Psoas muscle (tissue), 8 donors: ENCODE measurements at places on chromosomes 12 and 14. TPM values are rescaled to one million over a fixed set of nuclear protein-coding genes. Genes with fewer than 3 reads are reported as not detected.

TMEM121 gene
- polyA plus RNA-seq: 0.08 TPM

ISM2 gene
- 0.04 TPM for polyA plus RNA-seq

APOF gene
- polyA plus RNA-seq: not detected

DNA sequence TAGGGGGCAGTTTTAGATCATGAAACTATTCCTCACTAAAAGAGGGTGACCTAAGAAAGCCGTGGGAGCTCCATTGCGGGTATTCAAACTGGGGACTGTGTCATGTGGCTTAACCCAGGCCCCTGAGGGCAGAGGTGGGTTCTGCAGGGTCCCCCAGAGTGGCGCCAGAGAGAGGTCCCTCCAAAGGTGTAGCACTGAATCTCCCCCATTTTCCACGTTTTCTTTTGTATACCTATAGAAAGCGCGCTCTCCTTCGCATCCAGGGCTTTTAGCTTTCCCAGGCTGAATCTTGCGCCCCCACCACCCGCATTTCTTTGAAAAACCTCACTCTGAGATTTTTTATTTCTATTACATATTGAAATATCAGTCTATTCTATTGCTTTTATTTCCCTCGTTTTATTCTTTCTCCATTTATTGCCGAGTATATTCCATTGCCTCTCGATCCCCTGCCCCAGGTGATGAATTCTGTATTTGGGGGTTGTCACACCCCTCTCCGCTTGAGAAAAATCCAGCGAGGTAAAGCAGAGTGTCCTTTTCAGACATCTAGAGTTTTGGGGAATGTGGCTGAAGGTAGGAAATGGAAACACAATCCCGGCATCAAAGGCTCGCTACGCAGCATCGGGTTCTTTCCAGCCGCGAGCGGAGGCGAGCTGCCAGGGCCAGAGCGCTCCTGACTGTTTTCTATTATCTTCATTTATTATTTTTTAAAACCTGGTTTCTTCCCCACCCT lies 870 bp upstream of the HOXC13 start:
- DNase-seq: no peak

- peak; percentile 58 for DNase-seq
Observed at GRCh38 chr12:53062977-53063707, 13.3 kb downstream of the TNS2 start.

- DNase-seq: peak; percentile 64
Observed at GRCh38 chr14:77133720-77134338, 7.8 kb downstream of the ZDHHC22 start.

DNA sequence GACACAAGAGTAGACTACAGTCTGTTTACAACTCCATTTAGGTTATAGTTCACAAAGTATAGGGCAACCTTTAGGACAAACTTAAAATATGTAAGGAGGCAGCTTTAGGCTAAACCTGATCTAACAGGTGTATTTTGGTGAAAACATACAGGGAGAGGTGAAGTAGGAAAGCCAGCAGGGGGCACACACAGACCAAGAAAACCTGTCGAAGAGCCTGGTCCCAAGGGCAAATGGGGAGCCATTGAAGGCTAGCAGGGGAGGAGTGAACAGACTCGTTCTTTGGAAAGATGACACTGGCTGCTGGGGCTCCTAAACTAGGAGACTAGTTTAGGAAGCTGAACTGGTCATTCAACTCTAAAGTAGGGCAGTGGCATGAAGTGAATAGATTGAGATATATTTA lies 138.8 kb upstream of the WSCD2 start:
- peak; percentile 48 for DNase-seq

DNA sequence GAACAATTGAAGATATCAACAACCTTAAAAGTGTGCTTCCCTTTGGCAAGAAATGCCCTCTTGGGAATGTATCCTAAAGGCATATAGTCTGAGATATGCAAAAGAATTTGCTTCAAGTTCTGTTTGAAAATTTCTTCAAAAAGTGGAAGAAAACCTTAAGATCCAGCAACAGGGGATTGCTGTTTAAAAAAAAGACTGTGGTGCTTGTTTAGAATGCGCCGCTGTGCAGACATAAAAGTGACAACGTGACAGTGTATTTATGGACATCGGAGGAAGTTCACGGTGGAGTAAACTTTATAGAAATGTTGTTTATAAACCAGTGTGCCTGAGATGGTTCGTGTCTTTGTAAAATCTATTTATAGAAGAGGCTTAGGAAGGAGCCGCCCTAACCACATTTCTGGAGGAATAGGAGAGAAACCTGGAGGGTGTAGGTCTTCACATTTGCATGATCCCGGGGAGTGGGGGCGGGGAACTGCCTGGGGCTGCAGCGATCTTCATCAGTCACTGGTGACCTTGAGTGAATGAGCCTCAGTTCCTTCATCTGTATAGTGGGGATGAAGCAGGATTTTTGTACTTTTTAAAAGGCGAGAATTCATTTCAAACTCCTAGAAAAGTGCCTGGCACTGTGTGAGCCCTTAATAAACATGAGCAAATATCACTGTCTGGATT lies 27.5 kb downstream of the ADGRD1 start:
- DNase-seq: no peak

DNA sequence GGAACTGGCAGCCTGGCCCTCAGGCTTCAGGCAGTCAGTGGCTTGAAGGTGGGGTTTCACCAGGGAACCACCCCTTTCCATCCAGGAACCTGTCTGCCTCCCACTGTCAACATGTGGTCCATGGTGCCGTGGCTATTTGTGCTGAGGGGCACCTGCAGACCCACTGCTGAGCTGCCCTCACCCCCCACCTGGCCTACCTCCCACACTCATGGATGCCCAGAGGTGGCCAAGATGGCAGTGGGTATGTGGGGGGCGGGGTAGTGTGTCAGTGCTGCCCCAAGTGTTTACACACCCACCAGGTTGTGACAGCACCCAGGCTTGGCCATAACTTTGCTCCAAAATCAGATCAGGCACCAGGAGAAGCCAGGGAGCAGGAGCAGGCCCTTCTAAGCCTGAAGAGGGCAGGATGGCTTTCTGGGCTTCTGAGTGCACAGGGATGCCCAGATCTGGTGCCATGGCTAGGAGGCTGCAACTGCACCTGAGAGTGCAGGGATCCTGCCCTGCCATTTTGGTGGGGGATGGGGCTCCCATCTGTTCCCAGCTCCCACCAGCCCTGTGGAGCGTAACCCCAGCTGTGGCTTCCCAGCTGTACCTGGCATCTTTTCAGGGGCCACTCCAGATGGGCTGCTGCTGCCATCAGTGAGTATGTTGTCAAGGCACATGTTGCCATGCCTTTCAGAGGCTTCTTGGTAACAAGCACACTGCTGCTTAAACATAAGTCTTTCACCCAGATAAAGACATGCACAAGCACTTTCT lies 263.9 kb downstream of the LRIG3 start:
- no peak for DNase-seq

DNA sequence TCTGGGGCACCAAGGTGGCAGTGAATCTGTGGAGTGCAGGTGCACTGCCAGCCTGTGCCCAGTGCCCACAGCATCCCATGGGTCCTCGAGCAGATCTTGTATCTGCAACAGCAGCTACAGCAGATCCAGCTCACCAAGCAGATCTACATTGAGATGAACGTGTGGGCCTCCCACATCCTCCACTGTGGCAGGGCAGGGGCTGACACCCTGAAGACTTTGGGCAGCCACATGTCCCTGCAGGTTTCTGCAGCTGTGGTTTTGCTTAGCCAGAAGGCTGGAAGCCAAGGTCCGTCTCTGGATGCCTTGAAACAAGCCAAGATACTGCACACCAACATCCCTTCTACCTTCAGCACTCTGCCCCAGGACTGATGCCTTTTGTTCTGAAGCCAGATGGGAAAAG lies 338.8 kb upstream of the OR4E1 start:
- DNase-seq: peak; percentile 20

GRCh38 chr14:21015312-21015711 lies 9.5 kb downstream of the NDRG2 start:
- peak; percentile 63 for DNase-seq

DNA sequence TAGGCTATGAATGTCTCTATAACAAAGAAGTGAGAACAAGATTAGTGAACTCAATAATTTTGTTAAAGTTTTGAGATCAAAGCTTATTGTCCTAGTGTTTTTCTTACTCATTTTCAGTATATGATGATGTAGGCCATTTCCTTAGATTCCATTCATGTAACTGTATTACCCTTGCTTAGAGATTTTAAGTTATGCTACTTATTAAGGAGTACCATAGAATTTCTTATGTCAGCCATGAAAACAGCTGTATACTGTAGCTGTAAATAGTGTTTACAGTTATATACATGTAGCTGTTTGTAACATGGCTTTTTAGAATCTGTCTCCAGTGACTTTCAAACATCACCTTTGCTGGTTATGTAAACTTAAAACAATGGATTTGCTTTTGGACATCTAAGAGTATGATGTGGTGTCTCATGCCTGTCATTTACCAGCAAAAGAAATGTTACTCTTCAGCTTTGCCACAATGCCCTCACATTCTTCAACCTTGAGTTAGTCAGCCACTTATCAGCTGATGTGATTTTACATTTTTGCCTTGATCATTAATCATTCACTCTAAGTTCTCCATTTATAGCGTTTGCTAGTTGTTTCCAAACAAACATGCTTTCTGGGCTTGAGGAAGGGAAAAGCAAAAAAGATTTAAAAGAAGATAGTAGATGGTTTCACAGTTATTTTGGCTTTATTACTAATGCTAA lies 55.5 kb downstream of the SLC16A7 start:
- no peak for DNase-seq
